ENCODE measurements at places on chromosomes 1 and 21. TPM values are rescaled to one million over a fixed set of nuclear protein-coding genes. Genes with fewer than 3 reads are reported as not detected.

- H3K4me1 ChIP-seq = no peaks in the 10 kb centered on the region
- DNase-seq = no peak
- H3K27me3 ChIP-seq = no peaks in the 10 kb centered on the region
- no peak overlapping the region for H3K4me3 ChIP-seq
- no peaks in the 10 kb centered on the region for H3K36me3 ChIP-seq
- no peak overlapping the region for H3K27ac ChIP-seq
Observed at GRCh38 chr21:42621166-42621818, 32.1 kb upstream of the PDE9A start.

- H3K4me3 ChIP-seq = no peak overlapping the region
- H3K36me3 ChIP-seq = no peaks in the 10 kb centered on the region
- H3K27ac ChIP-seq = no peak overlapping the region
- DNase-seq = no peak
- peaks cover 16% of the 10 kb centered on the region for H3K27me3 ChIP-seq
Observed at GRCh38 chr21:38995071-38995669, 188.1 kb downstream of the PSMG1 start.

Gene RCC2
- total RNA-seq = 192 TPM

DNA sequence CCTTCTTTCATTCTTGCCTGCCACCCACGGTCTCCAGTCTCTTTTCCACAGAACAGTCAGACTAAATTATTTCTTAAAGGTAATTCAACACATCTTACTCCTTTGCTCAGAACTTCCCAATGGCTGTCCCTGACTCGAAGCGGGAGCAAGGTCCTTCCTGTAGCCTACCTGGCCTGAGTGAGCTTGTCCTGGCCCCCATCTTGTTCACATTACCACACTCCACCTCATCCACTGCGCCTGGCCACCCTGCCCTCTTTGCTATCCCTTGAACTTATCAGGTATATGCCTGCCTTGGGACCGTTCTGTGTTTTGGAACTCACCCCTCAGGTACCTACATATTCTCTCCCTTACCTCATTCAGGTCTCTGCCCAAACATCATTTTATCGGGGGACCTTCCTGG is 13.3 kb upstream of the GLIS1 start:
- H3K4me1 ChIP-seq = peaks cover 3% of the 10 kb centered on the region
- no peaks in the 10 kb centered on the region for H3K27me3 ChIP-seq
- DNase-seq = no peak
- H3K36me3 ChIP-seq = no peaks in the 10 kb centered on the region
- H3K27ac ChIP-seq = no peak overlapping the region
- H3K4me3 ChIP-seq = no peak overlapping the region

DNA sequence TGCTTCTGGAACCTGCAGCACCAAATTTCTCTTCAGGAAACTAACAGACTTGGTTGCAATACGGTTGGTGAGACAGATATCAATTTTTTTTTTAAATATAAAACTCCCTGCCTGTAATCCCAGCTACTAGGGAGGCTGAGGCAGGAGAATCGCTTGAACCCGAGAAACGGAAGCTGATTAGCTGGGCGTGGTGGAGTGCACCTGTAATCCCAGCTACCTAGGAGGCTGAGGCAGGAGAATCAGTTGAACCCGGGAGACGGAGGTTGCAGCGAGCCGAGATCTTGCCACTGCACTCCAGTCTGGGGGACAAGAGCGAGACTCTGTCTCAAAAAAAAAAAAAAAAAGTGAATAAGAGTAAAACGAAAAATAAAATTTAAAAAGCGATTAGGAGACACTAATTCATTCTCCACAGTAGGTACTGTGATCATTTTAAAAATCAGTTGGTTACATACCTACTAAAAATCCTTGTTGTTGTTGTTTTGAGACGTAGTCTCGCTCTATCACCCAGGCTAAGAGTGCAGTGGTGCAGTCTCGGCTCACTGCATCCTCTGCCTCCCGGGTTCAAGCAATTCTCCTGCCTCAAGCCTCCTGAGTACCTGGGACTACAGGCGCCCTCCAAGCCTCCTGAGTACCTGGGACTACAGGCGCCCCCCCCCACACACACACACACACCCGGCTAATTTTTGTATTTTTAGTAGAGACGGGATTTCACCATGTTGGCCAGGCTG is 796 bp upstream of the RBM8A start:
- H3K27ac ChIP-seq = no peak overlapping the region
- H3K4me1 ChIP-seq = peaks cover 29% of the 10 kb centered on the region
- peaks cover 17% of the 10 kb centered on the region for H3K36me3 ChIP-seq
- H3K27me3 ChIP-seq = no peaks in the 10 kb centered on the region
- H3K4me3 ChIP-seq = no peak overlapping the region

Gene ZRANB2
- 116 TPM for total RNA-seq

GRCh38 chr21:32585042-32585710 is at the start of gene TCP10L:
TCP10L (minus strand) TSS chr21:32585523; CDS start chr21:32584304, 1,219 bp downstream.
- no peak within 1 kb of the TSS for H3K27ac ChIP-seq
- H3K4me1 ChIP-seq = no peaks in the 10 kb centered on the region
- no peak within 1 kb of the TSS for H3K4me3 ChIP-seq
- no peaks in the 10 kb centered on the region for H3K36me3 ChIP-seq
- H3K27me3 ChIP-seq = no peaks in the 10 kb centered on the region

Gene LIN28A
- total RNA-seq = not detected

Gene KAZN
- 0.74 TPM for total RNA-seq
